ENCODE measurements at places on chromosomes 16 and 17.

GRCh38 chr17:737561-738113 lies 5.2 kb downstream of the TLCD3A start:
- DNase-seq = no peak

GRCh38 chr17:42514279-42514678 lies 21.8 kb upstream of the NAGLU start:
- DNase-seq = no peak

- DNase-seq = no peak
These were observed 60.5 kb downstream of the SLC5A11 start for GRCh38 chr16:24906199-24906808.

- no peak for DNase-seq
These were observed 113.9 kb upstream of the TBX2 start for GRCh38 chr17:61285526-61286320.

DNA sequence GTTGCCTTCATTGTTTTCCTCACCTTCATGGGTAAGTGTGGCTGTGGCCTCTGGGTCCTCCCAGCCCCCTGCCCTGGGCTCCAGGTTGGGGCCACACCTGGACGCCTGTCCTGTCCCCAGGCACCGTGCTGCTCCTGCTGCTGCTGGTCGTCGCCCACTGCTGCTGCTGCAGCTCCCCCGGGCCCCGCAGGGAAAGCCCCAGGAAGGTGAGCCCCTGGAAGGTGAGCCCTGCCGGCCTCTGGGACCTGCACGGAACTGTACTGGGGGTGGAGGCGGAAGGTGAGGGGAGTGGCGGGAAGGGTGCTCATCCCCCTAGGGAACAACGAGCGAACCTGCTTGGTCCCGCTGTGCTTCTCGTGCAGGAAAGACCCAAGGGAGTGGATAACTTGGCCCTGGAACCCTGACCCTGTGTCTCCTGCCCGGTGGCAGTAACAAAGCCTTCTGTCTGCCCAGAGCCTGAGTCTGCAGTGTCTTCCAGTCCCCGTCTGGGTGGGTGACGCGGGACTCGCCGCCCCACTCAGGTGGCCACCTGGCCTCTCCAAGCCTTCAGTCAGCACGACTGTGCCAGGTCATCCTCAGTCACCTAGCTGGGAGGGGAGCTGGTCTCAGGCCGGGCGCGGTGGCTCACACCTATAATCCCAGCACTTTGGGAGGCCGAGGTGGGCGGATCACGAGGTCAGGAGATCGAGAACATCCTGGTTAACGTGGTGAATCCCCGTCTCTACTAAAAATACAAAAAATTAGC lies 831 bp downstream of the SMIM22 start:
- DNase-seq = no peak

DNA sequence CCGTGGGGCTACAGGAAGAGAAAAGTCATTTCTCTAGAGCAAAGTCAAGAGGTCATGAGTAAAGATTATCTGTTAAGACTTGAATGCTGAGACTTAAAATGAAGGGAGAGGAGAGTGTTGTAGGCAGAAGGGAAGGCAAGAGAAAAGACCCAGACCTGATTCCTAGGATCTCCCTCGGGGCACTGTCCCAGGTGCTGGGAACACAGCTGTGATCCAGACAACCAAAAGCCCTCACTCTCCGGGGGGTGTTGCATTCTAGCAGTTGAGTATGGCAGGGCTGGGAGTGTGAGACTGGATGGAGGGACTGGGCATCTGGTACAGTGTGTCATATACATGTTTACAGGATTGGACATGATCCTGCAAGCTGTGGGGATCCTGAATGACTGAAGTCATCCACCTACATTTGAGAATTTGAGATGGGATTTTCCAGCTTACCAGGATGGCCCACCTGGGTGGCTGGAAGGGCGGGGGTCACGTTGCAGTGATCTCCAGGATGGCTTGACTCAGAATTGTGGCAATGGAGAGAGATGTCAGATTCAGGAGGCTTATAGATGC lies 29.1 kb downstream of the ARSG start:
- DNase-seq = no peak

DNA sequence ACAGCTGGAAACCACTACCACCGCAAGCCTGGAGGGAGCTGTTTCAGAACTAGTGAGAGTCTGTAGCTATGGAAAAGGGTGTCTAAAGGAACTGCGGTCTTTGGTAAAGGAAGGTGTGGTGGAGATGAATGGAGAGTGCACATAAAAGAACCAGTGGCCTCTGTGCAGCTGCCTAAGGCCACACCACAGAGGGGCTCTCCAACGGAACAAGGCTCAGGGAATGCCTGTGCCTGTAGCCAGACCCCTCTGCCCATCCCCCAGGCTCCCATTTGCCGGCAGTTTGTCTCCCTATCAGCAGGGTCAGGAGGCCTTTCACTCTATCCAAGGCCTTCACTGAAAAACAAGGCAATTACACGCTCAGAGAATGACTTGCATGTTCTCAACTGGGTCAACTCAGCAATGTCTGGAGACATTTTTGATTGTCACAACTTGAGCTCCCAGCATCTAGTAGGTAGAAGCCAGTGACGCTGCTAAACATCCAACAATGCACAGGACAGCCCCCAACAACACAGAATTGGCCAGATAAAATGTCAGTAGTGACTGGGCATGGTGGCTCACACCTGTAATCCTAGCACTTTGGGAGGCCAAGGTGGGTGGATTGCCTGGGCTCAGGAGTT lies 3.3 kb upstream of the FDXR start:
- no peak for DNase-seq

DNA sequence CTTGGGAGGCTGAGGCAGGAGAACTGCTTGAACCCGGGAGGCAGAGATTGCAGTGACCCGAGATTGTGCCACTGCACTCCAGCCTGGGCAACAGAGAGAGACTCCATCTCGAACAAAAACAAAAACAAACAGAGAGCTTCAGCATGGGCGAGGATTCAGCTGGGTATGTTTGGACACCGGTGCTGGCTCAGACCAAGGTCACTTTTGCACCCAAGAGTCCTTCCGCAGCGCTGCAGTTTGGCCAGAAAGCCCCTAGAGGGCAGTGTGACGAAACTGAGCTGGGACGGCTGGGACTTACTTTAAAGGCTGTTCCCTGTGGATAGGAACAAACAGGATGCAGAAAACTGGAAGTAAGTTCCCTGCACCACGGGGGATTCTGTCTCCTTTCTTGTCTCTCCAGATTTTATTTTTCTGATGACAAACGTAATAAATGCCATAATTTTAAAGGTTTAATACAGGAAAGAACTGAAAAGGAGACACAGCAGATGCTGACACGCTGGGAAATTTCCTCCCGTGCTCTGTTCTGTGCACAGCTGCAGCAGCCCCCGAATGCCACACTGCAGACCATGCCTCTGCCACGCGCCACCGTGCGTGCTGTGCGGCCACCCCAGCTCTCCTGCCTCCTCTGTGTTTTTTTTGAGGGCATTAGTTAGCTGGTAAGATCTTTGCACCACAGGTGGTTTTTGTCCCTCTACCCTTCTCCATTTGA lies 25.2 kb upstream of the USP36 start:
- peak; percentile 60 for DNase-seq

DNA sequence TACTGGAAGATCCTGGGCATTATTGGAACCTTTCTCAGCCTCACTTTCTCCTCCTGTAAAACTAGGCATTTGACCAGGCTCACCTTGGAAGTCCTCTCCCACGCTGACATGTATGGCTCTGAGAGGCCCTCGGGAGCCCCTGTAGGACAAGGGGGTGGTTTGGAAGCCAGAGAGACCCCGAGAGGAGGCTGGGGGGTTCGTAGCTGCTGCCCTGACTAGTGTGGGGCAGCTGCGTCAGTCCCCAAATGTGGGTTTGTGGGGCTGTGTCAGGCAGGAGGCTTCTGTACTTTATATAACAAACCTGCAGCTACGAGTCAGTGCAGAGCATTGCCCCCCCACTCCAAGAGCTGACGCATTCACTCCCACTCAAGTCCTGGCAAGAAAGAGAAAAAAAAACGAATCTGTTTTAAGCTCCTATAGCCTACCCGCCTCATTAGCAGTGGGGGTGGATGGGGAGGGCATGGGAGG lies 1.8 kb downstream of the CX3CL1 start:
- DNase-seq = no peak

DNA sequence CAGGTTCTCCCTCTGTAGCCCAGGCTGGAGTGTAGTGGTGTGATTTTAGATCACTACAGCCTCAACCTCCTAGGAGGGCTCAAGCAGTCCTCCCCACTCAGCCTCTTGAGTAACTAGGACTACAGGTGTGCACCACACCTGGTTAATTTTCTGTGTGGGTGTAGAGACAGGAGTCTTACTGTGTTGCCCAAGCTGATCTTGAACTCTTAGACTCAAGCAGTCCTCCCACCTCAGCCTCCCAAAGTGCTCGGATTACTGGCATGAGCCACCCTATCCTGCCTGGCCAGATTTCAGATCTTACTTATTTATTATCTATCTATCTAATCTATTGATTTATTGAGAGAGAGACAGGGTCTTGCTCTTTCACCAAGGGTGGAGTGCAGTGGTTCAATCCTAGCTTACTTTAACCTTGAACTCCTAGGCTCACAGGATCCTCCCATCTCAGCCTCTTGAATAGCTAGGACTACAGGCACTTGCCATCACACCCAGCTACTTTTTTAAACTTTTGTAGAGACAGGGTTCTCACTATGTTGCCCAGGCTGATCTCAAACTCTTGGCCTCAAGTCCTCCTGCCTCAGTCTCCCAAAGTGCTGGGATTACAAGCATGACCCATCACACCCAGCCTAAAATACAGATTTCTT lies 61.8 kb downstream of the TUBD1 start:
- no peak for DNase-seq

DNA sequence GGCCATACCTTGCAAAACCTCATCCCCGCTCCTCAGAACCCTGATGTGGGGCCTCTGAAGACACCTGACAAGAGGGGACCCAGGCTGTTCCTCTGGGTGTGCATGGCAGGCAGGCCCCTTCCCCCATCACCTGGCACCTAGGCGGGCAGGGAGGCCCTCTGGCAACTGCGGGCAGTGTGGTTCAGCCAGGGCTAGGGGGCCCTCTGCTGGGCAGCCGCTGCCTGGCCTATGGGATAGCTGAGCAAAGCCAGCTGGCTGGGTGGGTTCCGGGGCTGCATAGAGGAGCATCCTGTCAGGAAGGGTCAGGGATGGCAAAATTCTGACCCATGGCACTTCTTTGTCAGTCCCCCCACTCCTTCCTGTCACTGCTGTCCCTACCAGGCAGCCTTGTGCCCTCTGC lies 228.7 kb upstream of the ASIC2 start:
- DNase-seq = peak; percentile 87

GRCh38 chr17:27535178-27535928 lies 79.1 kb downstream of the KSR1 start:
- DNase-seq = no peak

GRCh38 chr17:61361084-61361483 lies 38.6 kb upstream of the TBX2 start:
- DNase-seq = no peak

DNA sequence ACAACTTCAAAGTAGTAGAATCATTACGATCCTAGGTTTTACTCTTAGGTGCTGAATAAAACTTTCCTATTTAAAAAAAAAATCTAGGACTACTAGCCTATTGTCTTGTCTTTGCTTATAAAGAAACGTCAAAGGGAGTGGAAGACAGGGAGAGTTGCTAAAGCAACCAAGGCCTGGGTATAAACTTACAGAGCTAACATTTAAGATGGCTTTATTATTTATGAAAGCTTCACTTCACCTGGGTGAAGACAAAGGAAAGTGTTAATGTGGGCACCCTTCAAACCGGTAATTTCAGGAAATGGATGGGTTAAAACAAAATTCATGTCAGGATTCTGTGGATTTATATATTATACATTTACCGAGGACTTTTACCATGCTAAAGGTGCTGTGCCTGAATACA lies 2.5 kb downstream of the DUSP14 start:
- no peak for DNase-seq

- no peak for DNase-seq
These were observed 3.5 kb downstream of the SLC7A6 start for GRCh38 chr16:68267612-68268405.

DNA sequence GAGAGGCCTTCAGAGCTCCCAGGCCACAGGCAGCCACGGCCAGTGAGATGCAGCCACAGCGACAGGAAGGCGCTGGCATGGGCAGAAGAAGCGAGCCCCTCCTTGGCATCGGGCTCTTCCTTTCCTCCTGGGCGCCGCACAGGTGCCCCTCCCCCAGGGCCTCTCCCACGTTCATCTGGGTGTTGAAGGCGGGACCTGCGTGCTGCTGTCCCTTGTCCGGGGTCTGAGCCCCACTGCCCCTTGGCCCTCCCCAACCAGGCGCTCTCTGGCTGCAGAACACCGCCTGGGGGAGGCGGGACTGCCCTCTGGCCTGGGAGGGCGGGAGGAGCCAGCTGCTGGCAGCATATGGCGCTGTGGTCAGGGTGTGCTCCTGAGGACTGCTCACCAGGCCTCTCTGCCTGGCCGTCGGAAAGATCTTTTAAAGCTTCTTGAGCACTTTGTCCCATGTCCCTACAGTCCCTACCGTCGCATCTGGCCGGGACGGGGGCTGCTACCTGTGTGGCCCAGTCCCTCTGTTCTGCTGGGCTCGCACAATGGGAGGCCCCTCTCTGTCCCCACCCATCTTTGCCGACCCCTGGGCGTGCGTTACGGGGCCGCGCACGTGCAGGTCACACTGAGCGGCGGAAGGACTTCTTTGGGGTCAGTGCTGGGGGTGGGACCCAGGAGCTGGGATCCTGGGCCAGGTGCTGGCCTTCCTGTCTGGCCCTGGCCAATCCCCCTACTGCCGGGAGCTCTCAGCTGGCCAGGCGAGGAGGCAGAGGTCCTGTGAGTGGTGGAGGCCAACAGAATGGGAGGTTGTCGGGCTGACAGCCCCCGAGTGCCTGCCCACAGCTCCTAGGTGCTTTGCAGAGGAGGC lies 1.7 kb downstream of the SLC25A10 start:
- no peak for DNase-seq

DNA sequence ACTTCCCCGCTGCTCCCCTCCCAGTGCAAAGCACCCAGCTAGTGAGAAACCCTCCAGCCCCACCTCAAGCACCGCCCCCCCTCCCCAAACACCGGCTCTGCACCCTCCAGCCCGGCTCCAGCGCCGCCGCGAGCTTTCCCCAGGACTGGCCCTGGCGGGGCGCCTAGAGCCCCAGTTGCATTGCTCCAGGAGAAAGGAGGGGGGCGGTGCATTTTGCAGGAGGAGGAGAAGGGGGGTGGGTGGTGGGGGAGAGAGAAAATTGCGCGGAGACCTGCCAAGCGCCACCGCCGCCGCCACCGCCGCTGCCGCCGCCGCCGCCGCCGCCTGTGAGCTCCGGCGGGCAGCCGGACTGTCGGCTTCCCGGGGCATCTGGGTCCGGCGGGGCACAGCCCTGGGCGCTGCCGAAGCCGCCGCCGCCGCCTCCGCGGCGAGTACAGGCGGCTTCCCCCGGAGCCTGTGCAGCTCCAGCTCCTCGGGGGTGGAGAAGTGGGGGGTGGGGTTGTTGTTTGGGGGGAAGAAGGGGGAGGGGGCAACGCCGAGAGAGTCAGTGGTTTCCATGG lies 333 bp upstream of the NOG start:
- DNase-seq = no peak

GRCh38 chr17:62818526-62818925 lies 10.4 kb upstream of the MARCHF10 start:
- no peak for DNase-seq

- DNase-seq = no peak
These were observed 9.6 kb upstream of the EIF1 start for GRCh38 chr17:41678907-41679739.

Data from H1 (cell line).